Activated T-cell treated with anti-CD3 and anti-CD28 coated beads for 1 hour (primary cell): ENCODE measurements at places on chromosomes 13 and 19.

- DNase-seq, result no peak
Observed at GRCh38 chr13:19663416-19663979, 30.0 kb downstream of the MPHOSPH8 start.

DNA sequence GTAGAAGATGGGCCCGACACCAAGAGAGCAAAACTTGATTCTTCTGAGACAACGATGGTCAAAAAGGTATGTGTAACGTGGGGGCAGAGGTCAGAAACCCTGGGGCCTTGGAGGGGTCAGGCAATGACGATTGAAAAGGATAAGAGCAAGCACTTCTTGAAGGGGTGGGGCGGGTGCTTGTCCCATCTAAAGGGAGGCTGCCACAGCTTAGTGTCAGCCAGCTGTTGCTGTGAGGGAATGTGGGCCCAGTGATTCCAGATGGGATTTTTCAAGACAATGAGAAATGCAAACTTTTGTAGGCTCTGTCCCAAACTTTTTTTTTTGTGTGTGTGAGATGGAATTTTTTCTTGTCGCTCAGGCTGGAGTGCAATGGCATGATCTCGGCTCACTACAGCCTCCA is 24.5 kb downstream of the SAE1 start:
- DNase-seq, result no peak

GRCh38 chr13:73168226-73168952 is 109.6 kb downstream of the KLF5 start:
- no peak for DNase-seq

GRCh38 chr13:51869916-51870315 is 8.1 kb downstream of the CCDC70 start:
- DNase-seq, result no peak

DNA sequence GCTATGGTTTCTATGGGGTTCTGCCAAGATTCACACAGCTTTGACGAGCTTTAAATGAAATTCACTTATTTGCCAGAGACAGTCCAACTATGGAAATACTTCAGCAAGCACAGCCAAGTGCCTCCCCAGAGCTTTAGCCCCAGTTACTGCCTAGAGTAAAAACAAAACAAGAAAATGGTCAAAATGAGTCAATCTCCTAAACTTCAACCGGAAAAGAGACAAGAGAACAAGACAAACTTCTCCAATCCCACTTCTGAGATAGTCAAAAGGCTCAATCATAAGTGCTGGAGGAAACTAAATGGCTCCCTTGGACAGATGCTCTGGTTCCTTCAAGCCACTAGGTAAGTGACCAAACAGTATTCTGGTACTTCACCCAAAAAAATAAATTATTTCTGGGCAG is 65.8 kb downstream of the KATNAL1 start:
- DNase-seq, result no peak

GRCh38 chr13:113142876-113143275 is 15.6 kb upstream of the PROZ start:
- DNase-seq, result no peak

DNA sequence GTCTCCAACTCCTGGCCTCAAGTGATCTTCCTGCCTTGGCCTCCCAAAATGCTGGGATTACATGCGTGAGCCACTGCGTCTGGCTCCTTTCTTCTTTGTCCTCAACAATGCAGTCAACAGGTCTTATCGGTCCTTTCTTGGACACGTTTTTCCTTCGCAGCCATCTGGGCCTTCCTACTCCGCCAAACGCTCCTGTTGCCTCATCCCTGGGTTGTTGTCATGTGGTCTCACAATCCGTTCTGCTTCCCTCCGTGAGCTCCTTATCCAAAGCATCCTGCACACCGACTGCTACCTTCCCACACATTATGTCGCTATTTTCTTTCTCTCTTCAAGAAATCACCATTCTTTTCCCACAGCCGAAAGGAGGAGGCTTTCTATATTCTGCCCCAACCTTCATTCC is 306.8 kb downstream of the DCLK1 start:
- no peak for DNase-seq

- no peak for DNase-seq
Observed at GRCh38 chr19:1290703-1291651, 5.3 kb downstream of the EFNA2 start.

- DNase-seq, result no peak
Observed at GRCh38 chr19:40358773-40359172, 10.3 kb downstream of the PLD3 start.
